AG09309 (cell line): ENCODE measurements at places on chromosomes 16 and 17.

DNA sequence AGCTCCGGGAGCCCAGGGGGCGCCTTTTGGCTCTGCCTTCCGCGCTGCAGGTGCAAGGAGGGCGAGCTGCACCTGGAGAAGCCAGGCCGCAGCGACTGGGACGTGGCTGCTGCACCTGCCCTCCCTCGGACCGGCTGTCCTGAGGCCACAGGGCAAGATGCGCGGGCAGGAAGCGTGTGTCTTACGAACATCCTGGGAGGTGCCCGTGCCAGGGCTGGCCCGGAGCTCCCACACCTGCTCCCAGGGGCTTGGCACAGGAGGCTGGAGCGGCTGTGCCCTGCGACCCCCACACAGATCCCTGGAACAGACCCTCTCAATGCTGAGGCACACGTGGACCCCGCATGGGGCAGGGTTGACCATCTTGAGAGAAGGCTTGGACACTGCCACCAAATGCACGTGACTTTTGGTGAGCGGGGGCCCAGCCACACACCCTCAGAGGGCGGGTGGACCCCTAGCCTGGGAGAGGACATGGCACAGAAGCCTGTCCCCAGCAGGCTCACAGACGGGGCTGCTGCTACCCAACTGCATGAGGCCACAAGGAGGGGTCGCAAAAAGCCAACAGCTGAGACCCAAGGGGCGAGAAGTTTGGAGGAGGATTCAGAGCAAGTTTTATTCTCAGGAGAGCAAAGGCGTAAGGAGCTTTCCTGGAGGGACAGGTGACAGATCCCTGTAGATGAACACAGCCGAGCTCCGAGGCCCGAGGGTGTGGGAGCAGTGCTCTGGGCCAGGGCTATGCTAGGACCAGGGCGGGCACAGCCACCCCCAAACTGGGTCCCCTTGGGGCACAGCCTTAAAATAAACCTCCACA, 11.4 kb downstream of the NDUFAF8 start:
- no peak for DNase-seq

GRCh38 chr16:54317101-54317611, 30.6 kb upstream of the IRX3 start:
- no peak for DNase-seq

DNA sequence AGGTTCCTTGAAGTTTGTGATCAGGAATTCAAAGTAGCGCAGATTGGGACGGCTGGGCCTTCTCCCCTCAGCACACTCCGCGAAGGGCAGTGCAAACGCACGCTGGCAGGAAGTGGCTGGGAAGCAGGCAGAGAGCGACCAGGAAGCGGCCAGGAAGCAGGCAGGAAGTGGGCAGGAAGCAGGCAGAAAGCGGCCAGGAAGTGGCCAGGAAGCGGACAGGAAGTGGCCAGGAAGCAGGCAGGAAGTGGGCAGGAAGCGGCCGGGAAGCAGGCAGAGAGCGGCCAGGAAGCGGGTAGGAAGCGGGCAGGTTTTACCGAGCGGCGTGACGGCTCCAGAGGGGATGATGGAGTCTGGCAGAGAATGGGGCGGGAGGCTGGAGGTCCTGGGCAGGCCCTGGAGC, 3.2 kb downstream of the DPEP1 start:
- no peak for DNase-seq

- DNase-seq, result no peak
Measured at GRCh38 chr16:89727406-89728120, 6.2 kb downstream of the ZNF276 start.

- DNase-seq, result peak; percentile 97
Measured at GRCh38 chr17:42428141-42428944, 5.3 kb upstream of the CAVIN1 start.

- DNase-seq, result no peak
Measured at GRCh38 chr16:2529961-2530628, 1.1 kb downstream of the CEMP1 start.

GRCh38 chr16:80802138-80802537, 2.3 kb downstream of the CDYL2 start:
- no peak for DNase-seq

DNA sequence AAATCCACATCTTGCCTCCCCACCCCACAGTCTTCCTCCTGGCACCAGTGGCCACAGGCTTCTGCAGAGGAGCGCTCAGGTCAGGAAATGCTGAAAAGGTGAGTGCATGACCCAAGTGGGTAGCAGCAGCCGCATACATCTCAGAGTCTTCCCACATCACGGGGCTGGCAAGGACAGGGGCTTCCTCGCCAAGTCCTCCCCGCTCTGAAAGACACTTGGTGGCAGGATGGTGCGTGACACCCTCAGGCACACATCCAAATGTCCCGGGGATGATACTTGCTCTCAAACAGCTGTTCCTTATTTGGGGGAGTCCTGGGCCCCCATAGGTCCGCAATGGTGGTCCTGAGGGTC, 8.8 kb upstream of the SLC16A5 start:
- no peak for DNase-seq

DNA sequence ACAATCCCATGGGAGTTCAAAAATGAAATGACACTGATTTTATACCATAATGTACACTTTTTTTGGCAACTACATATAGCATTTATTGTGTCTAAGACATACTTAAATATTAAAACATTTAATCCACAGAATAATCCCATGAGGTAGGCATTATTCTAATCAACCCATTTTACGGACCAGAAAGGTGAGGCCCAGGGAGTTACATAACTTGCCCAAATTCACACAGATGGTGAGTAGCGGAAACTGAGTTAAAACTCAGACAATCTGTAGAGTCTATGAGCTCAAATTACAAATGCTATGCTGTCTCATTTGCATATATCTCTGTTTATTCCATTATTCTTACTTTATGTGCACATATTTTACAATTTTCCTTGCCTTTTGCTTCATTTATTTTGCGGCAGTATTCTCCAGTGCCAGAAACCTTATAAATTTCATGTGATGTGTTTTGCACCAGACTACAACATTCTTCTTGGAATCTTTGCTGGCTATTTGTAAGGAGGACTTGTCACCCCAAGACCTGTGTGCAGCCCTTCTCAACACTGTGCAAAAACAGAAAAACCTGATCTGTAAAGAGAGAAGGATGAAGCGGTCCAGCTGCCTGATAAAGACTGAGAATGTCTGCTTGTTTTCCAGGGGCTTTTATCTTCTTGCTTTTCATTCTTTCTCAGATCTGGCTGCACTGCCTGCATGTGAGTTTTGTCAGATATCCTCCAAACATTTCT, 2.3 kb upstream of the ABCA9 start:
- no peak for DNase-seq
